ENCODE measurements at places on chromosomes 13 and 19.

- DNase-seq, result no peak
These were observed 24.0 kb downstream of the UTP14C start for GRCh38 chr13:52048516-52048915.

- no peak for DNase-seq
These were observed 18.4 kb downstream of the TMEM150B start for GRCh38 chr19:55306712-55307111.

DNA sequence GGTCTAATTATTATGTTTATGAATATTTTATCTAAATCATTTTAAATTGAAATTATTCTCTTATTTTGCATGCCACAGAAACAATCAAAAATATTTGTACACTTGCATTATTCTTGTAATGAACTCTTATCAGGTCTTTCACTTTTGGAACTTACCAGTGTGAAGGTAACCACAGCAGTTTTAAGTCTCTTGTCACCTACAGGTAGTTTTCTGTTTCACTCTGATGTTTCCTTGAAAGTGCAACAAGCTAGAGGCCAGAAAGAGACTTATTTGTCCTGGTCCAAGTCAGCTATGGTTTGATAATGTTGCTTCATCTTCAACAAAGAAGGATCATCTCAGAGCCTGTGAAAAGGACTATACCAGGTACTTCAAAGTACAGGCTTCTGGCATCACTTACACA is 133.4 kb upstream of the NBEA start:
- no peak for DNase-seq

DNA sequence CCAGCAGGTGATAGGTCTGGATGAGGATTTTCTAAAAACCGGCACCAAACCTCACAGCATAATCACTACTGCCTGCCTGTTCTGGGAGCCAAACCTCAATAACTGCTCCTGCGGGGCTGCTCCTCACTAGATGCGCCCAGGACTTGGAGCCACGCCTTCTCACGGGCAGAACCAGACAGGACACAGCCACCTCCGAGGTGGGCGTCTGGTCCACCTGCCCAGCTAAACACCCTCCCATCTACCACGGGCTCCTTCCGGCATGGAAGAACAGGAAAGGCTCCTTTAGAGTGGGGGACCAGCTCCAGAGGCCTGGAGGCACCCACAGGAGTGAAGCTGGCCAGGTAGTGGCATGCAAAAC is 73.5 kb downstream of the PEPD start:
- no peak for DNase-seq

GRCh38 chr19:45595814-45596213 is 6.2 kb downstream of the GPR4 start:
- DNase-seq, result no peak

- DNase-seq, result no peak
These were observed 202.8 kb upstream of the IRS2 start for GRCh38 chr13:109989155-109989554.

Measured in endothelial cell (in vitro differentiated cells).